IPS-NIHi11 (cell line): ENCODE measurements at places on chromosomes 1 and 21.

GRCh38 chr1:4699376-4700301, 45.2 kb downstream of the AJAP1 start:
- DNase-seq, result no peak

DNA sequence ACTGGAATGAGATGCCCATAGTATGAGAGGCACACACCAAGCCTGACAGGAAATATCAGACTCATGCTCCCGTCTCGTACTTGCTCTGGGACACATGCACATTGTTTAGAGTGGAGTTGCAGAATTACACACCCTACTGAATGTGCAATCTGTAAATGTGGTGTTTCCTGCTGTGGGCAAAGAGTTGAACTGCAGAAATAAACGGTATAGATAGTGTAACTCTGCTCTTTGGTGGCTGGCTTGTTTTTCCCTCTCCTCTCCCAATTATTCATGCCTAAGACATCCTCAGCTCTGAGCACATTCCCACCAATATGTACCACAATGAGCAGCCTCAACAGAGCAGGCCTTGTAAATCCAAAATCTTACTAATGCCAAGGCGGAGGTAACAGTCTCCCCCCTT, 90.1 kb upstream of the DIRAS3 start:
- no peak for DNase-seq

GRCh38 chr1:32925403-32926162, 24.4 kb upstream of the TMEM54 start:
- DNase-seq, result peak; percentile 58

- peak; percentile 91 for DNase-seq
Measured at GRCh38 chr1:27348861-27349783, 7.3 kb downstream of the SYTL1 start.

DNA sequence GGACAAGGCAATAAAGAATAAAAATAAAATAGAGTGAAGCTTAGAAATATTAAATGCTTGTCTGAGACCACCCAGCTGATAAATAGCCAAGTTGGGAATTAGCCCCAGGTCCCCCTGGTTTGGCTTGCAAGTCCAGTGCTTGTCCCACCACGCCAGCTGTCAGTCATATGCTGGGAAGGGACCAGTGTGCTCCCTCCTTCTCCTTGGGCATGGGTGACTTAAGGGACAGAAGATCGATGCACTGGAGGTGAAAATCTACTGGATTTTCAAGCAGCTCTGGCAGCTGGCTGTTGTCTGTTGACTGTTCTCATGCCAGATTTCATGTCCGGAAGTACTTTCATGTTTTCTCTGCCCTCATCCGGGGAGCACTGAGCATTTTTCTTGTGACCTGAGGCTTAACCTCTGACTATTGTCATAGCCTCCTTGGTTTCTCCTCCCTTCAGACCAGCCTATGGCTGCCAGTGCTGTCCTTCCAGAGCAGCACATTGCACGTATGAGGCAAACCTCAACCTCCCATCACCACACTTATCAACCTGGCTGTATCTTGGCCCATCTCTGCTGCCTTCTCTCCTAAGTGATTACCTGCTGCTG, 12.4 kb downstream of the LMOD1 start:
- DNase-seq, result no peak

DNA sequence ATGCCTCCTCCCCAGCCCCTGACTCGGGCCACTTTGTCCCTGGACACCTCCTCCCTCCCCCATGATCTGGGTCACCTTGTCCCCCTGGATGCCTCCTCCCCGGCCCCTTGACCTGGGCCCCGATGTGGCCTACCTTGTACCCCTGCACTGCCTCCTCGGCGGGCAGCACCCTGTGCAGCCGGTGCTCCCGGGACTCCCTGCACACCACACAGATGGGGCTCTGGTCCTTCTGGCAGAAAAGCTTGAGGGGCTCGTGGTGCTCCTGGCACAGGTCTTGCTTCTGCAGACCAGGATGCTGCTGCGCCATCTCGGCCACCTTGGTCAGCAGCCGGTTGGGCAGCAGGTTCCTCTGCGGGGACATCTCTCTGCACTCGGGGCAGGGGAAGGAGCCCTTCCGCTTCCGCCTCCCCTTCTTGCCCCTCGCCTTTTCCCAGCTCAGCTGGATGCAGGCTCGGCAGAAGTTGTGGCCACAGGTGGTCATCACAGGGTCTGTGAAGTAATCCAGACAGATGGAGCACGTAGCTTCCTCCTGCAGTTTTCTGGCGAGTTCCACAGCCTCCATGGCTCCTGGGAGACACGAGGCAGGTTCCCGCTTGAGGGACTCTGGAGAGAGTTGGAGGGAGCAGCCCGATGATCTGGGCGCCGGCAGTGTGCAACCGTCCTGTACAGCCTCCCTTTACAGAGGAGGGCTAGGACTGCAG, 2.0 kb downstream of the TRIM17 start:
- no peak for DNase-seq

GRCh38 chr1:107767156-107767582, 197.8 kb downstream of the VAV3 start:
- DNase-seq, result no peak

DNA sequence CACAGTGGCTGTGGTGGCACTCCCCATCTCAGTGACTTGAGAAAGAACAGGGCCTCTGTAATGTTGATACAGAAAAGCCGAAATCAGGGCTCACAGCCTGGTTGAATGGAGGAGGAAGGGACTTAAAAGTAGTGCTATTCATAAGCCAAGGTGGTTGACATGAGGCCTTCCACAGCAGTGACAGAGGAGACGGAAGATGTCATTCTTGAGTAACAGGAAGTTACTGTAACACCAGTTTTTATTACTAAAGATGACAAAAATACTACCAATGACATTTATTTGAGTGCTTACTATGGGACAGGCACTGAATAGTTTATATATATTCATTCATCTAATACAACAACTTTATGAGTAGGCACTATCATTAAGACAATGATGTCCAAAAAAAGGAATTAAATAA, 52.8 kb upstream of the GNG12 start:
- no peak for DNase-seq

GRCh38 chr21:17925899-17926298, 106.7 kb upstream of the C21orf91 start:
- DNase-seq, result no peak

DNA sequence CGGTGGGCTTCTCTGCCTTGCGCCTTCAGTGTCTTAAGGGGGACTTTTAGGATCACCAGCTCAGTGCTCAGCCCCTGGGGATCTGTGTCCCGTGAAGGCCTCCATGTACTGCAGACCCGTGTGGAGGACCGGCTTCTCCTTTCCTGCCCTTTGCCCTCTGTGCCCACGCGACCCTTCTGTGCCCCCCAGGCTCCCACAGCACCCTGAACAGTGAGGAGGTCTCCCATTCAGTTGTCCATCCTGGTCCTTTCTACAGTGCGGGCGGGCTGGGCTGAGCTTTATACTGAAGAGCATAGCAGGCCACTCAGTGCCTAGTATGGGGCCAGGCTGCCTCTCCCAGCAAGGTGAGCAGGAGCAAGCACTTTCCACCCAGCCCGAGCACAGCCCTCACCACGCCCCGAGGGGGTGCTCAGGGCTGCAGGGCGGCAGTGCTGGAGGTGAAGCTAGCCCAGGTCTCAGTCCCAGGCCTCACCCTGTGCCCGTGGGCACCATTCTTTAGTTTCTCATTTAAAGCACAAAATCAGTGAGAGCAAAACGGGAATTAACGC, 7.6 kb upstream of the TFF1 start:
- DNase-seq, result no peak

- DNase-seq, result no peak
Measured at GRCh38 chr1:226711976-226712741, 26.9 kb downstream of the ITPKB start.

GRCh38 chr1:36464605-36465393, 615 bp upstream of the MRPS15 start:
- peak; percentile 69 for DNase-seq

DNA sequence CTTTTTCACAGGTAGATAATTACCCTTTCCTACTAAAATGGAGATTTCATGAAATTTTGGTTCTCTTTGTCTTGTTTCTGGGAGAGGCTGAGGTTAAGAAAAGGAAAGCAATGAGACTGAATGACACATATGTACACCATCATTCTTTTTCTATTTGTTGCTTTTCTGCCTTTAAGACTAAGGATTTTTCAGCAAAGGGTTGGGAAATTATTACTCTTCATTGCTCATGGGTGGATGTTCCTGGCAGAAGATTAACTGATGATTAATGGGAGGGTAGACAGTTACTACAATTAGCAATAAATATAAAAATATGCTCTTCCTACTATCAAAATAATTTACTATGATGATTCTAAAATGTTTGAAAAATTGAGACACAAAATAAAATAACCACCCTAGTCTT, 316.5 kb upstream of the USP24 start:
- DNase-seq, result no peak

GRCh38 chr1:117001254-117001927, at the start of gene CD101:
TSS of gene CD101 (plus strand) at chr1:117001760. CDS start at chr1:117001818, 58 bp downstream.
- no peak for DNase-seq

GRCh38 chr1:29055160-29055559, 68.5 kb downstream of the TMEM200B start:
- DNase-seq, result no peak

DNA sequence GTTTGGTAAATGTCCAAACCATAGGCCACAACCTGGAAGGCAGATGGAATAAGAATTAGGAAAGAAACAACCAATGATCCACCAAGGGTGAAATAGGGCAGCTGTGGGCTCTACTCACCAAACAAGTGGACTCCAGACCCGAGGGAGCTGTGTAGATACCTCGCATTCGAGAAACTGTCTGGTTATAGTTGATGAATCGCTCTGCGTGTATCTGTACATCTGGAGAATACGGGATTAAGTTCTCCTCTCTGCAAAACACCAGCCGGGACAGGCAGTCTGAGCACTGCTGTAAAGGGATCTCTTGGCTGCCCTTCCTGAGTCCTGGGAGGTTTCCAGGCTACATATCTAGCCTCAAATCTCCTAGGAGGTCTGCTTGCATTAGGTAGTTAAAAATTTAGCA, 9.4 kb upstream of the UBR4 start:
- DNase-seq, result no peak

DNA sequence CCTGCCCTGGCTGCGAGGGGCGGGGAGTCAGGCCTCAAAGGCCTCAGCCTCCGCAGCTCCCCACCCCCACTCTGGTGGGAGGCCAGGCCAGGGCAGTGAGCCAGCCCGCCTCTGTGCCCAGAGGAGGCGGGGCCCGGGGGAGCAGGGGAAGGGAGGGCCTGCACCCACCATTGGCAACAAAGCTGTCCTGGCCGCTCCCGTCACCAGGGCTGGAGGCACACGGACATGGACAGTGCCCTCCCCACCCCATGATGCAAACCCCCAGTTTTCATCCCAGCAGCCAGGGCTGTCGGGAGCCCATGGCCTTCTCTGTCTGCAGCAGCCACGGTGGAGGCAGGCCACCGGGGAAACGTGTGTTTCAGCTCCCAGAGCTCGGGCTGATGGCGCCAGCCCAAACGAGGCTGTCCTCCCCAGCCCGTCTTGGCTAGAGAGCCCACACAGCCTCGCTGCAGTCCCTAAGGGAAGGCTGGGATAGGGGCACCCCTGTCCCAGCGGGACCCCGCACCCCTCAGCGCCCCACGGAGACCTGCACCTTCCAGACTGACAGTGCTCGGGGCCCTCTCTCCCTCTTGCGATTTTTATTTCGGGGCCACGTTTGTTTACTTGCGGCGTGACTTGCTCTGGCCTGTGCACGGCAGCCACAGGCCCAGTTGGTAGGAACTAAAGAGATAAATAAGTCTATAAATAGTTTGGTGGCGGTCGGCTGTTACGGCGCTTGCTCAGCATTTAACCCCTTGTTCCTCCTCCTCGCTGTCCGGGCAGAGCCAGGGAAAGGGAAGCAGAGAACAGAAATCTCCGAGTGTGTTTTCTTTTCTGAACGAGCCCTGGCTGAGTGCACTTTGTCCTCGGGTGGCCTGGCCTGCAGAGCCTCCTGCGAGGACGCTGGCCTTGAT, 101.8 kb downstream of the PRDM16 start:
- DNase-seq, result peak; percentile 75

- DNase-seq, result peak; percentile 47
Measured at GRCh38 chr1:19439464-19440171, 45.7 kb downstream of the CAPZB start.

- DNase-seq, result no peak
Measured at GRCh38 chr1:43632135-43632670, 17.7 kb upstream of the KDM4A start.

DNA sequence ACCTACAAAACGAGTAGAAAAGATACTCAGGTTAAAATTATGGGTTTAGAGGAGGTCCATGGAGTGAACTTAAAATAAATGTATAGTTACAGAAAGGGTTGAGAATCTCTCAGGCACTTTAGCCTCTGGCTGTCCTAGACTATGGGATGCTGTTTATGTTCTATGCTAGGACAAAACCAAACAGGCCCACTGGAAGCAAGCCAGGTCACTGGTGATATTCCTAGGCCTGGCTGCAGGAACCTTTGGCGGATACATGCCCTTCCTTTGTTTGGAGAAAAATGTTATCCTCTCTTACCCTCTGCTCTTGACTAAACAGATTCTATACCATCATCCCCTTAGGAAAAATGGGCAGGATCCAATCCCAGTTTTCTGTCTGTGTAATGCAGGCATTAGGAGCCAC, 90.7 kb upstream of the DUSP10 start:
- DNase-seq, result no peak

- no peak for DNase-seq
Measured at GRCh38 chr1:216430744-216431143, 7.5 kb upstream of the USH2A start.

DNA sequence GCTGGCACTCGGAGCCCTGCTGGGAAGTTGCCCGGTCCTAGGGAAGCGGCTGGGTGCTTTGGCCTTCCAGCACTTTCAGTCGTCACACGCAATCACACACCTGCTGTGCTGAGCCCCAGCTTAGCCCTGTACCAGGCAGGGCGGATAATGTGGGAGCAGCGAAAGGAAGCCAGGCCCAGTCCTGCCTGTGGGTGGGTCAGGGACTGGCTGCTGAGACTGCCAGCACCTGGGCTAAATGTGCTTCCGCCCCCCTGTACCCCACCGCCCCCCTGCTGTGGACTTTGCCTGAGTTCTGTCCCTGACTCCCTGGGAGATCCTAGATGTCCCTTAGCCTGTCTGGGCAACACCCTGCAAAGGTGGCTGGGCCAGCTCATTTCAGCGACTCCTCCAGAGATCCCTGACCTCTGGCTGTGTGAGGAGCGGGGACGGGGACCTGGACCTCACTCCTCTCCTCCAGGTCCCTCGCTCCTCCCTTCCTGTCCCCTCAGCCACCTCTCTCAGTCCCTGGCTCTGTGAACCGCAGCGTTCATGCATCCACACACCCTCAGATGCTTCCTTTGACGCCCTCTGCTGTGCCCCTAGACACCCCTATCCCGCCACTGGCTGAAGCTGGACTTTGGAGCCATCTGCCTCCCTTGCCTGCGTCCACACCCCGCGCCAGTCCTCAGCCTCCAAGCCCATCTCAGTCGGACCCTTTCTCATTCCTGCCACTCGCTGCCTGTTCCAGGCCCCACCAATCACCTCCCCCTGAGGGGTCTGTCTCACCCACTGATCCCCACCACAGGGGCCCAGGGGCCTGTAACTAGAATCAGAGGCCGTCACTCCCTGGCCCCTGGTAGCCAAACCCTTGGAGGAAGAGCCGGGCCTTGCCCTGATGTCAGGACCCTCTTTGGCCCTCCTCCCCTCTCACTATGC, 1.4 kb downstream of the MMEL1 start:
- no peak for DNase-seq

GRCh38 chr1:98962156-98962555, 42.5 kb downstream of the PLPPR5 start:
- no peak for DNase-seq

GRCh38 chr21:40819071-40819900, 27.7 kb downstream of the DSCAM start:
- no peak for DNase-seq

- no peak for DNase-seq
Measured at GRCh38 chr1:70486676-70487458, 75.8 kb downstream of the CTH start.
